ENCODE measurements at places on chromosomes 12 and 14.

DNA sequence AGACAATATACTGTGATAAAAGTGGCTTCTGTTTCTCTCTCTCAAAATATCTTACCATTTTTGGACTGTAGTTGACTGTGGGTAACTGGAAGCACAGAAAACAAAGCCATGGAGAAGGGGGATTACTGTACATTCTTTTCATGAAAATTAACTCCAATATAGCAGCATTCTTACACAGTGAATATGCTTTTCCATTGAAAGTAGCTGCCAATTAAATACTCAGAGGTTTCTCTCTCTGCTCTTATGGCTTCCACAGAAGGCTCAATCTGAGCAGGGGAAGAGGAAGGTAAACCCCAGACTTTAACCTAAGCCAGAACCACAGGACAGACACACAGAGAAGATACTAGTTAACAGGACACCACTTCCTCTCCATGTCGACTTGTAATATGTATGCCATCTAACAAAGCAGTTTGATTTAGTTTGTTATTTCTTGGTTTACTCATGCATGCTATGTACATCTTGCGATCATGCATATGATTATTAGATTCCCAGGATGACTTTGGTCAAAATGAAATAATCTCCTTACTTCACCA, 150.2 kb downstream of the SSPN start:
- DNase-seq = no peak

DNA sequence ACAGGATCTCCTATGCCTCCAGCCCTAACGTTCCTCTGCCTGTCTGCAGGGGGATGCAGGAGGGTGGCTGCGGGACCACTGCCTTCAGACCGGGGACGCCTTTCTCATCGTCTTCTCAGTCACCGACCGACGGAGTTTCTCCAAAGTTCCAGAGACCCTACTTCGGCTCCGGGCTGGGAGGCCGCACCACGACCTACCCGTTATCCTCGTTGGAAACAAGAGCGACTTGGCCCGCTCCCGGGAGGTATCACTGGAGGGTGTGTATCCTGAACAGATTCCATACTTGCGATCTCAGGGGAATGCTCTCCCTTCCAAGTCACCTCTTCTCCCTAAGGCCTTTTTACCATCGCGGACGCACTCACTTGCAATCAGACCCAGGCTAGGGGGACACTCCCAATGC, 3.0 kb downstream of the REM2 start:
- no peak for DNase-seq

- DNase-seq = no peak
These were observed 27.4 kb downstream of the DNM1L start for GRCh38 chr12:32706335-32707024.

- DNase-seq = no peak
These were observed 4.6 kb downstream of the SINHCAF start for GRCh38 chr12:31321186-31321896.

DNA sequence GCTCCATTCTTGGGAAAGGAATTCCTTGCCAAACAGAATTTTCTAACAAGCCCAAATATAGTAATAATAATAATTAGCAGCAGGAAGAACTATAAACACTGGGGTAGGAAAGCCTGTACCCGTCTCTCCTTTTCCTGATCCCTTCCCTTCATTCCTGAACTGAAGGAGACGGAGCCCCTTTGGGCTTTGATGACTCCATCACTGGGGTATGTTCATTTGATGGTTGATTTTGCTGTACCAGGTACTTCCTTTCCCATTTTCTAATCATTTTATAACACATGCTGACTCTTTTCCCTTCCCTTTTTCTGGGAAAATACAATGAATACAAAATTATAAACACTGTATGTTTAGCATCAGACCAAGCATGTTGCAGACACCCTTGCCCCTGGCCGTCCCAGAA, 3.6 kb upstream of the RCOR1 start:
- DNase-seq = no peak

DNA sequence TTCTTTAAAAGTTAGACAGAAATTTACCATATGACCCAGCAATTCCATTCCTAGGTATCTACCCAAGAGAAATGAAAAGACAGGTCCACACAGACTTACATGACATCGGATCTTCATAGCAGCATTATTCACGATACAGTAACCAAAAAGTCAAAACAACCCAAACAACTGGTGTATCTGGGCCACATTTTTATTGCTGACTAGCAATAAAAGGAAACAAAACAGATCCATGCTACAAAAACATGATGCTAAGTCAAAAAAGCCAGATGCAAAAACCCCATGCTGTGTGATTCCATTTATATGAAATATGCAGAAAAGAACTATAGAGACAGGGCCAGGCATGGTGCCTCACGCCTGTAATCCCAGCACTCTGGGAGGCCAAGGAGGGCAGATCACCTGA, 12.9 kb downstream of the TMEM120B start:
- DNase-seq = no peak

Measured in activated T-helper 1 cell treated with Interleukin-2 at 50 U/mL for 16 hours (primary cell).